Kidney (tissue), 22 donors: ENCODE measurements at places on chromosomes 4 and X.

DNA sequence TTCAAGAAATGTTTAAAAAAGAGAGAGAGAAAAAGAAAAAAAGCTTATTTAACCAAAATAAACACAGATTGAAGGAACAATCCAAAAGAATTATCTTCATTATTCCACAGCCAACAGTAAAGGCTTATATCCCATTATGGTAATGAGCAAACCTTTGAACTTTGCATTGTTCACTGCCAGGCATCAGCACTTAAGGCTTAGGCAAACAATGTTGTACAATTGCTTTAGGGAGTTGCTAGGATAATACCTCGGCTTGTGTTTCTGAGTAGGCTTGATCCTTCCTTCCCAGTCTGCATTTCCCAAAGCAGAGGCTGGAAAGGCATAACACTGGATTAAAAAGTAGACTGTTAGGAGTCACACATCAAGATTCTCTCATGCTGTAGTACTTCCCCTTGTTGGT lies 352.7 kb upstream of the IGFBP7 start:
- peak; percentile 25 for DNase-seq

DNA sequence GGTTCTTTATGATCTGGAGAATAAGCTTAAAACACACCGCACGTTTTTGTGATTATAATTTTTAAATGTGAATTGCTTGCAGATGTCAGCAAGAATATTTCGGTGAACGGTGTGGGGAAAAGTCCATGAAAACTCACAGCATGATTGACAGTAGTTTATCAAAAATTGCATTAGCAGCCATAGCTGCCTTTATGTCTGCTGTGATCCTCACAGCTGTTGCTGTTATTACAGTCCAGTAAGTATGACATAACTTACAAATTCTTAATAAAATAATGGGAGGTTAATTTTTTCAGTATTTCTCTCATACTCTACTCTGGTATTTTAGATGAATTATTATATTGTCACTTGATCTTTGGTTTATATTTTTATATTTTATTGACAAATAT lies 5.4 kb downstream of the AREG start:
- no peak for DNase-seq

DNA sequence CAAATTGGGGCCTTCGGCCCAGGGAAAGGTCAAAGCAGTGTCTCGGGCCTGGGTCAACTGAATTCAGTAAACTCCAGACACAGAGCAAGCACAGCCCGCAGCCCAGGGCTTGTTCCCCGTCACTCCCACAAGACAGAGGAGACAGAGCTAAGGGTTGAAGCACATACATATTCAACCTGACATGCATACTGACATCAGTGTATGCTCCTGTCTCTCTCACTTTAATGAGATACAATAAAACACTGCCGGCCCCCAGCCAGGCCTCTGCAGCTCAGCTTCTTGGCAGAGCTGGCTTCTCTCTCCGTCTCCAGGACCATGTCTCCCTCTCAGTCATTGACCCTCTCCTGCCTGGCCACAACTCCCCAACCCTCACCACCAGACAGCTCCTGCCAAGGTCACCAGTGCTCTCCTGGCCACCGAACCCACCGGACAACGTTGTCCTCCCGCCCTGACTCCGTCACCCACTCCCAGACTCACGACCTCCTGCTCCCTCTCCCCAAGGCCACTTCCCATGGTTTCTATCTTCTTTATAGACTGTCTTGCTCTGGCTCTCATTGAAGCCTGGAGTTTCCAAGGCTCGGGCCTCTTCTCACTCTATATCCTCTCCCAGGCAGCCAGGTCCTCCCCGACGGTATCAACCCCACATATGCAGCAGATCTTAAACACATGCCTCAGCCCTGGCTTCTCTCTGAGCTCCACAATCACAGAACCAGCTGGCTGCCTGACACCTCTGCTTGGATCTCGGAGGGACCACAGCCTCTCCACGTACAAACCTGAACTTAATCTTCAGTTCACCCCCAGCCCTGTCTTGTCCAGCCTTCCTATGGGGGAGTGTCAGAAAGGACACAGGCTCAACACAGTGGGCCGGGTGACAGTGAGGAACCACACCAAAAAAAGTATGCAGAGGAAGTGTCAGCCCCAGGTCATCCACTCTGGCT lies 67.7 kb upstream of the C4orf50 start:
- DNase-seq, result no peak

DNA sequence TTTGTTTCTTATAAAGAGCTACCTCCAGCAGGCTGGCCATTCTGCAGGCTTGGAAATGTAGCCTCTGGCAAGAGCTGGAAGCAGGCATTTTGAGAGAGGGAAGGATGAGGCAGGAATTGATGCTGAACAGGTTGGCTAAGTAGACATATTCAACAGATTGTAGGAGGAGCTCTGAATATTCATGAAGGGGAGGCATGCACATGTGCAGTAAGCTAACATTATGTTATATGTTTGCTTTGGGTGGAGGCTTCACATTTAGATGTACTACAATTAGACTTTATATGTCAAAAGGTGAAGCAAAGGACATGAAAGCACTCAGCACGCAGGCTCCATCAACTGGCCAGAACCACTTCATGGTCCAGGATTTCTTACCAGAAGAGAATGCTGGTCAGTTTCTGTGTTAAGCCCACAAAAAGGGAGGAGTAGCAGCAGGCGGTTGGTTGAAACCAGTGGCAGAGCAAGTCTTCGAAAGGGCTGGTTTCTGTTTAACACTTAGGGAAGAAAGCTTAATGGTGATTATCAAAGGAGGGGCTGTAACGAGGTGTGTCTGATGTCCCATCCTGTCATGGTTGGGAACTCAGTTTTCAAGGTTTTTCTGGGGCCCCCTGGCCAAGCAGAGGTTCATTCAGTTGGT lies 54.8 kb downstream of the FGFBP1 start:
- no peak for DNase-seq

DNA sequence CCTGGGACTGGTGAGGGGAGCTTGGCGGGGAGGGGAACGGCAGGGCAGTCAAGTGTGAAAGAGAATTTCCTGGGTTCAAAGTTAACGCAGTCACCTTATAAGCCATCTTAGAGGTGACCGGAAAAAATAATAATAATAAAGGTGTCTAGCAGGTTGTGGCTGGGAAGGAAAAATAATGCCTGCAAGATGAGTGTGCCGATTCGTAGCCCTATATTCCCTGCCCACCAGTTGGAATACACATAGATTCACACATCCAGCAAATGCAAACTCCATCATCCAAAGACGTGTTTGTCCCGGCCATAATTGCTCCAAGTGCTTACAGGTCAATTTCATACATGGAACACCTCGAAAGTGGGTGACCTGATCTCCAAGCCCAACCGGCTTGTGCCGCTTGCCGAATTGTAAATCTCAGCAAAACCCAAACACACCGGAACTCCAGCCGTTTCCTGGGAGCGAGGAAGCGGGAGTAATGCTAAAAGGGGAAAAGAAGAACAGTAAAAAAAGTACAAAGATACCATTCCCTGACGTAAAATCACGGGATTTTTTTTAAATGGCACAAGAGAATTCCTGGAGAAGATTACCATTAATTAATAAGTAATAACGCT lies 1.3 kb upstream of the FAT1 start:
- DNase-seq, result peak; percentile 63

DNA sequence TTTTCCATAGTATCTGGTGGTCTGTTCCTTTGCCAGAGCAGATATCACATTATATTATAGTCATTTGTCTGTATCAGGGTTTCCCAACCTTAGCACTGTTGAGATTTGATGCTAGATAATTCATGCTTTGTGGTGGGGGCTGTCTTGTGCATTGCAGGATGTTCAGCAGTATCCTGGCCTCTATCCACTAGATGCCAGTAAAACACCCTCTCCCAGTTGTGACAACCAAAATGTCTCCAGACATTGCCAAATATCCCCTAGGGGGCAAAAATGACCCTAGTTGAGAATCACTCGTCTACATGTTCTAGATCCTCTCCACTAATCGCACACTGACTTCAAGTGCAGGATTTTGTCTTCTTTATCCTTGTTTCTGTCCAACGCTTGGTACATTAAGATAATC lies 160.8 kb downstream of the FANCB start:
- no peak for DNase-seq

- DNase-seq, result no peak
Observed at GRCh38 chr4:154731756-154732155, 12.0 kb upstream of the LRAT start.

GRCh38 chr4:87521757-87522374 lies 7.3 kb downstream of the SPARCL1 start:
- DNase-seq, result no peak

DNA sequence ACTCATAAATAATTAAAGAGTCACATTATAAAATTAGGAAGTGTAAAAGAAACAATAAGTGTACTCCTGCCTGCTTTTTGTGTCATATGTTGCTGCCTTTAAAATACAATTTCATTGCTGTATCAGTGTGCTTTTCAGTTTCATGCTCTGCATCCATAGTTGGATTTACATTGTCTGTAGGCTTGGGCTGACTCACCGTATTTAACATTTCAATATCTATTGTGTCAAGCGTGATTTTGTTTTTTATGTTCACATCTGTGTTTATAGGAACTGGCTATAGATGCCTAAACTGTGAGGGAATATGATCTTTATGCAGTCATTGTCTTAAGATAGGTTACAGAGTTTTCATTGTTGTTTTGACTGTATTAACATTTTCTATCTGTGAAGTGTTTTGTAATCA lies 18.1 kb downstream of the CCSER1 start:
- no peak for DNase-seq

DNA sequence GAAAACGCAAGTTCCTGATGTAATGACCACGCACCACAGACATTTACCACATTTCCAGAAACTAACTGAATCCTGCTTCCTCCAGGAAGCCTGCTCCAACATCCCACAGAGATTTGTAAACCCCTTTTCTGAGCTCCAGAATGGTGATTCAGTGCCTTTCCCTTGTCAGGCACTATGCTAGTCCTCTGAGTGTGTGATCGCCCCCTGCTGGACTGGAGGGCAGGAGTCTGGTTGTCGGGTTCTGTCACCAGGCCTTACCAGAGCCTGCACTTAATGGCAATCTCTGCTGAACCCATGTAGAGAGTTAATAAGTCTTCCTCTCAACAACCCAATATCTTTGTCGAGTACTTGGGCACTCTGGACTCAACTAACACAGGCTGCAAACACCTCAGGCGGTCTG lies 14.5 kb upstream of the KDM5C start:
- DNase-seq, result no peak

- no peak for DNase-seq
Observed at GRCh38 chr4:38860788-38861424, 4.3 kb upstream of the TLR6 start.

- no peak for DNase-seq
Observed at GRCh38 chr4:144179152-144179739, 38.7 kb upstream of the GYPA start.

- DNase-seq, result no peak
Observed at GRCh38 chr4:102860611-102861324, 8.0 kb upstream of the CISD2 start.

- DNase-seq, result no peak
Observed at GRCh38 chr4:85491527-85491926, 16.6 kb downstream of the ARHGAP24 start.

DNA sequence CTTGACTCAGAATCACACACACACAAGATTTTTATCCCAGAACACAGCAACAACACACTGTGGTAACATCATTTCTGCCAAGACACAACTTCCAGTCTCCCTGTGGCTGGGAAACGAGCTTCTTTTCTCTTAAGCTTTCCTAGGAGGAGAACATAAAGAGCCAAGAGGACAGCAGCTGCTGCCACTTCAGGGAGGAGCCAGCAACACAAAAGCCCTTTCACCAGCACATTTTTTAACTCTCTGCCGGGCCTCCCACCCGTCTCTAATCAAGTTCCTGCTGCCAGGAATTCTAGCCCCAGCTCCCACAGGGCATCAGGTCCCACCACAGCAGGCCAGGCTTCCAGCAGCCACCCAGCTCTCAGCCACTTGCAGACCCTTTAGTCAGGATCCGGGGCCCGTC lies 22.4 kb downstream of the FAT1 start:
- DNase-seq, result no peak

DNA sequence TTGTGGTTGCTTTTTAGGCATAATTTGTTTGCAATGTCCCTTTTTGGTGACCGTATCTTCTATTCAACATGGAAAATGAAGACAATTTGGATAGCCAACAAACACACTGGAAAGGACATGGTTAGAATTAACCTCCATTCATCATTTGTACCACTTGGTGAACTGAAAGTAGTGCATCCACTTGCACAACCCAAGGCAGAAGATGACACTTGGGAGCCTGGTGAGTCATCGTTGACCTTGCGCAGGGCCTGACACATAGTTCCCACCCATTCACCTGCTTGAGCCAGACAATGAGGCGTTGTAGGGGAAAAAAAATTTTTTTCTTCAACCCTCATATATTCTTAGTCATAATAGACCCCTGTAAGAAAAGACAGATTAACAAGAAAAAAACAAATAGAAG lies 32.4 kb downstream of the EGF start:
- DNase-seq, result no peak

- DNase-seq, result no peak
Observed at GRCh38 chrX:102624105-102624504, 24.8 kb downstream of the ARMCX5 start.

GRCh38 chr4:1210971-1211370 lies 38.0 kb downstream of the CTBP1 start:
- DNase-seq, result peak; percentile 73

- no peak for DNase-seq
Observed at GRCh38 chr4:184616633-184617551, 32.4 kb downstream of the CASP3 start.

GRCh38 chr4:103032574-103032973 lies 13.1 kb upstream of the SLC9B1 start:
- DNase-seq, result peak; percentile 11

DNA sequence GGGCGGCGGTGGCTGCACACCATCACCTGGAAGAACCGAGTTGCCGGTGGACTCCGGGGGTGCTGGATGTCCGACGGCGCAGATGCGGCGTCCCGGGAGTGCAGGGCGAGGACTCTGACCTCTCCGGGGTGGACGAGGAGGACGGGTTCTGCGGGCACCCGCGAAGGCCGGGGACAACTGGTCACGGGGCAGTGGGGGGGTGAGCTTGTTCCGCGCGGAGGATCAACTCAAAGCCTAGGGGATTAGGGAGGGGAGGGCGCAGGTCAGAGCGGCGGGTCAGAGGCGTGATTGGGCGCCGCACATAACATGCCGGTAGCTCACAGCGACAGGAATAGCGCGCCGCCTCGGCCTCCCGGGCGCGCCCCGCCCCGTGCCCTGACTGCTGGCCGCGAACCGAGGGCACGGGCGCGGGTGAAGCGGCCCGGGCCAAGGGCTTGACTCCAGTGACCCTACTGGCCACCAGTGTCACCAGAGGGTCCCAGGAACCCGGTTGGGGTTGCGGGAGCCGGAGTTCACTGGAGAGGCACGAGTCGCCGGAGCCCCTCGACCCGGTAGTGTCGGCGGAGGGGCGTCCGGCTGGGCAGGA lies at the start of gene KLHL34:
TSS of gene KLHL34 (minus strand) at position 179 of the 586 bp plus-strand sequence. CDS start 542 bp downstream, outside the sequence.
- peak; percentile 41 for DNase-seq

DNA sequence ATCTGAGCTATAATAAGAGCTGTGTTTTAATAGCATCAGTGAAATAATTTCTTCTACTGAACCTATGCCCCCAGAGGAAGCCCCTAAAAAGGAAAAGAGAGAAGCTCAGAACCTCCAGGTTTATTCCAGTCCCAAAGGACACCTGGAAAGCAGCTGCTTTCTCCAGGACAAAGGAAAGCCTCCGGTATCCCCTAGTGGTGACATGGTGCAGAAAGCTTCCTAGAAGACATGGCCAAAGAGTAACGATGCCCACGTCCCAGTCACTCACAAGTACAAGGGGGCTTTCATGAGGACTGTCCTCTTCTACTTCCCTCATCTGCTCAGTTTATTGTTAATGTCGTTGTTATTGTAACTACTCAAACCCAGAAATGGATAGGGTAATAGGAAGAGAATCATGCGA lies 343.9 kb downstream of the UNC5C start:
- DNase-seq, result no peak
